ENCODE measurements at places on chromosomes 16 and 17.
A peak's percentile ranks its signal among the peaks of the same experiment; 100 is the strongest.

DNA sequence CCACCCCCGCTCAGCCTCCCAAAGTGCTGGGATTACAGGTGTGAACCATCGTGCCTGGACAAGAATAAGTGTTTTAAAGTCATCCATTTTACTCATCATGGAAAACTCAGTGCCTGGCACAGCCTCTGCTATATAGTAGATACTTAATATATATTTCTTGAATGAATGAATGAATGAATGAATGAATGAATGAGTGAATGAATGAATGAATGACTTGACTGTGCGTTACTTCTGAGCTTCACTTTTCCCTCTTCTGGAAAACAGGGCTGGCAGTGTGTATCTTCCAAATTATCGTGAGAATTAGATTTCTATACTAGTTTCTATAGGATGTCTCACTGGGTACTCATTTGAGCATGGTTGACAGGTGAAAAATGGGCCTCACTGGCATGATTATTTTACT, 307.3 kb upstream of the ERCC4 start:
- no peak for DNase-seq

DNA sequence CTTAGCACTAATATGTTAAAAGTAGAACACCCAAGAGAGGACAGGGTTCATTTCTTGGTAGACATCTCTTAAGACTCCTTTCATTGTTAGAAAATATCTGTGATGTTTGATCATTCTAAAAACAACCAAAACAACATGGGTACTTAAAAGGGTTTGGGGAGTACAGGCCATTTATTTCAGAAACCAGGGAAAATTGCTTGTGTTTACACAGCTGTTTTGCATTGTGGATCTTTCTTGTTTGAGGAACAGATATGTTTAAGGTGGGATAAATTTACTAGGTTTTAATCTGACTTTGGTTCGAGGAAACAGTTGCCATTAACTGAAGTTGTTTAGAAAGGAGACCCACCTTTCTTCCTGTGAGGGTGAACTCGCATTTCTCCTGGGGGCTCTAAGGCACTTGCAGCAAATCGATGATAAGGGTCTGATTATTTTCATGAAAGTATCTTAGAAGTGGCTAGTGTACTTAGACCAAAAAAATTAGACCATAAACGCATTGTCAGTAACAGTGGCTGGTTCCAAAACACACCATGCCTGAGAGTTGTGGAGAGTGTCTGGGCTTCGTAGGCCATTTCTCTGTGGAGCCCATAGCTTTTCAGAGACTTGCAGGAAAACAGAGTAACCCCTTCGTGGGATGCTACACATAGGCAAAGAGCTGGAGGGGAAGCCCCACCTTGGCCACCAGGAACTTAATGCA, 17.6 kb downstream of the CLUAP1 start:
- no peak for DNase-seq

GRCh38 chr17:6356562-6356961, 78.4 kb downstream of the AIPL1 start:
- DNase-seq, result no peak

DNA sequence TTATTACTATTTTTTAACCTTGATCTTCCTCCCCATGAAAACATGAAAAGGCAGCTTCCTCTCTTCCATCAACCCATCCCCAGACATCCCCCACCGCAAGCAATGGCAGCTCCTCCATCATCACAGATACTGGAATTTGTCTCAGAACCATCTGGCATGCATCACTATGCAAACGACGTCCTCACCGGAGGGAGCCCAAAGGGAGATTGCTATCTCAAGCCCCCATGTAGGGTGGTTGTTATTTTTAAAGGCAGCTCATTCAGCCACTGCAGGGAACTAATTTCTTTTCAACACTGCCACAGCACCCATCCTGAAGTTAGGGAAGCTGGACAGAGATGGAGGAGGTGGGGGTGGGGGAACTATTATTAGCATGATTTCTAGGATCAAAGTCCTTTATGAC, 222.5 kb downstream of the FOXL1 start:
- no peak for DNase-seq

DNA sequence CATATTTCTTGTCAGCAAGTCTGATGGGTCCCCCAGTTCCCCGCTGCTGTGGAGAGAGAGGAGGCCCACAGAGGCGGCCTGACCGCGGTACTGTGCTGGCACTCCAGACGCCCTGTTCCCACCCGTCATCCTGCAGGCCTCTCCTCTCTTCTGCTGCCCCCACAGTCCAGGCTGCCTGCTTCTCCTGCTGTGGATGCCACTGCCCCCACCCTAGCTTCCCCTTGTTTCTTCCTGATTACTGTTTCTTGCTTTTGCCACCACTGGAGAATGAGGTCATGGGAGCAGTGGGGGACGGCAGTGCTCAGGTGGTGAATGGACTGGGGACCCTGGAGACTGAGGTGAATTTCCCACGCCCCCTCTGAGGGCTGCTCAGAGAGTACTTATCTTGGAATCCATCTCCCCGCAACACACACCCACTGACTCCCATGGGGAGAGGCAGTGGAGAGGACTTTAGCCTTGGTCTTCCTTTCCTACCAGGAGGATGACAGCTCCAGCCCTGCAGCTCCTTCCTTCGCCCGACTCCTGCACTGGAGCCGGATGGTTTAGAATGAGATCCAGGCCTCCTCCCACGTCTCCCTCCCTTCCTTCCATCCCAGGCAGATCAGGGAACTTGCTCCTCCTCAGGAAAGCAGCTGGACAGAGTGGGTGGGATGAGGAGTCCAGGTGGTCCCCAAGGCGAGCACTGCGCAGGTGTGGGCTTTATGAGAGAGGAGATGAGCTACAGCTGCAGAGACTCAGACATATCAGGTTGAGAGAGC, 60.4 kb downstream of the PLXDC1 start:
- DNase-seq, result no peak

DNA sequence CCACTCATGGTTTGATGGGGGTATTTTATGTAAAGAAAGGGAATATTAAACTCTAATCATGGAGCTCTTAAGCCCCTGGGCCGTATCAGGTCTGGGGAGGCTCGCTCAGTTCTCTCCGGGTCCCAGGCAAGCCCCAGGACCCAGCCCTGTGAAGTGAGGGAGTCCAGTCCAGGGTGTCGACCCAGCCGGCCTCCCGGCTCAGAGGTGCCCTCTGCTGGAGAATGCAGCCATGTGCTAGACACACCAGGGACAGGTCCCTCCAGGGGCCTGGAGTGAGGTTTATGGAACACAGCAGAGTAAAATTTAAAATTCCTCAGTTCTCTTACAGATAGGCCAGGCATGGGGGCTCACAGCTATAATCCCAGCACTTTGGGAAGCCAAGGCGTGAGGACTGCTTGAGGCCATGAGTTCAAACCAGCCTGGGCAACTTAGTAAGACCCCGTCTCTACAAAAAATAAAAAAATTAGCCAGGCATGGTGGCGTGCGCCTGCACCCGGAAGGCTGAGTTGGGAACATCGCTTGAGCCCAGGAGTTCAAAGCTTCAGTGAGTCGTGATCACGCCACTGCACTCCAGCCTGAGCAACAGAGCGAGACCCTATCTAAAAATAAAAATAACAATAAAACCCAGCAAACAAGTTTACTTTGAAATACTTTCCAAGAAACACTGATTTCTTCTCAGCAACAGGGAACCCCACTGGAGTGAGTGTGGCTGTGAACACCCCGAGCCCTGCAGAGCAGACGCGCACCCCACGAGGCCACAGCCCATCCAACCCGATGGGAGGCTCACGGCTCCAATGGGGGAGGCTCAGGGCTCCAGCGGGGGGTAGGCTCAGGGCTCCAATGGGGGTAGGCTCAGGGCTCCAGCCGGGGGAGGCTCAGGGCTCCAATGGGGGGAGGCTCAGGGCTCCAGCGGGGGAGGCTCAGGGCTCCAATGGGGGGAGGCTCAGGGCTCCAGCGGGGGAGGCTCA, 72.2 kb downstream of the ZNF778 start:
- DNase-seq, result peak; percentile 91

DNA sequence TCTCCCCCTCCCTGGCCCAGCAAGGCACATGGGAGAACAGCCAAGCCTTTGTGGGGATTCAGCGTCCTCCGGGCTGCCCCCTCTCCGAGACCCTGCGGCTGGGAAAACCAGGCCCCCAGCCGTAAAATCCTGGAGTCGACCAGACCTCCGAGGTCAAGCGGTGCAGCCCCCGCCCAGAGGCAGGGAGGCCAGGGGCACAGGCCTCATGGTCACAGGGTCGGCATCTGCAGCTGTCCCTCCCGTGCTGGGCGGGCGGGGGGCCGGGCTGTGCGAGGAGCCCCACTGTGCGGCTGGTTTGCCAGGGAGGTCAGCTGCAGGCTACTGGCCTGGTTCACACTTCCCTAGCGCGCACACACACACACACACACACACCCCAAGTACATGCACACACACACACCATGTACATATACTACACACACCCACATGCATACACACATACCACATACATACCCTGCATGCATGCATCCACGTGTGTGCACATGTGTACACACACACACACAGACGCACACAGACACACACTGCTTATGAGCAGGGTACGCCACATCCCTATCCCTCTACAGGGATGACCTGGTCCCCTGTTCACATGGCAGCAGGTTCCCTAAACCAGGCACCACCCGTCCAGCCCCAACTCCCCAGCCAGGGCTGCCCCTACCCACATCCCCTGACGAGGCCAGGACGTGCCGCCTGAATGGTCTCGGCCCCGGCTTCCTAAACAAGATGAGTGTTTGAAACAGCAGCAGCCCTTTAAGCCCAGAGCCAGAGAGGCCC, 108.9 kb upstream of the CIBAR2 start:
- DNase-seq, result no peak

DNA sequence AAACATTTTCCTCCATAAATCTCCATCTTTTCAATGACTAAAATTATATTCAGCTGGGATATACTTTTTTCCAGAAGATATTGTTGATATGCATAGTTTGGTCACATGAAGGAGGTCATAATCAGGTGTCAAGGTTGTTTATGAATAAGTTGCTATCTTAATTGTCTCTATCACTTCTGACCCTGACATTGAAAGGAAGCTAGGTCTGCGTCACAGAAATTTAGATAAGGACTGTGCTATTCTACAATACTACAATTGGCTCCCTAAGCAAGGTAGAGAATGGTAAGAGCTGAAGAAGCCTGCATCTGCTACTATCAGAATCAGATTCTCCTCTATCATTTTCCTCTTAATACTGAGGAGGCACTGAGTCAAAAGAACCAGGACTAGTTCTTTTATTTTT, 67.5 kb downstream of the CACNG1 start:
- no peak for DNase-seq

DNA sequence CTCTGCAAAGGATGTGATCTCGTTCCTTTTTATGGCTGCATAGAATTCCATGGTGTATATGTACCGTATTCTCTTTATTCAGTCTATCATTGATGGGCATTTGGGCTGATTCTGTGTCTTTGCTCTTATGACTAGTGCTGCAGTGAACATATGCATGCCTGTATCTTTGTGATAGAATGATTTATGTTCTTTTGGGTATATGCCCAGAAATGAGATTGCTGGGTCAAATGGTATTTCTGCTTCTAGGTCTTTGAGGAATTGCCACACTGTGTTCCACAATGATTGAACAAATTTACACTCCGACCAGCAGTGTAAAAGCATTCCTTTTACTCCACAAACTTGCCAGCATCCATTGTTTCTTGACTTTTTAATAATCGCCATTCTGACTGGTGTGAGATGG, 60.2 kb upstream of the ADORA2B start:
- no peak for DNase-seq

DNA sequence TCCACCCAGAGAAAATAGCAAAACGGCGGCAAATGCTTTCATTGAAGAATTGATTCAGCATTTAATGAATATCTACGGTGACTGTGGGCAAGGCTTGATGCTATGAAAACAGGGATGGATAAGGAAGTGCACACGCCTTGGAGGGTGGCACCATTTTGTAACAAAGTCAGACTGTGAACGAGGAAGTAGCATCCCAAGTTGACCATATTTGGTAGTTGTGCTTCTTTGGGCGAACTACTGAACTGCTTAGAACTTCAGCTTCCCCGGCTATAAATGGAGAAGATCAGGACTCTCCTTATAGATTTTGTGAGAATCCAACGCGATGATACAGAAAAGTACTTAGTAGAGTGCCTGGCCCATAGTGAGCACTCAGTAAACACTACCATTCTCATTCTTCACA, 303.2 kb downstream of the MAF start:
- no peak for DNase-seq

- DNase-seq, result no peak
Observed at GRCh38 chr16:7363422-7364417, 31.1 kb downstream of the RBFOX1 start.

DNA sequence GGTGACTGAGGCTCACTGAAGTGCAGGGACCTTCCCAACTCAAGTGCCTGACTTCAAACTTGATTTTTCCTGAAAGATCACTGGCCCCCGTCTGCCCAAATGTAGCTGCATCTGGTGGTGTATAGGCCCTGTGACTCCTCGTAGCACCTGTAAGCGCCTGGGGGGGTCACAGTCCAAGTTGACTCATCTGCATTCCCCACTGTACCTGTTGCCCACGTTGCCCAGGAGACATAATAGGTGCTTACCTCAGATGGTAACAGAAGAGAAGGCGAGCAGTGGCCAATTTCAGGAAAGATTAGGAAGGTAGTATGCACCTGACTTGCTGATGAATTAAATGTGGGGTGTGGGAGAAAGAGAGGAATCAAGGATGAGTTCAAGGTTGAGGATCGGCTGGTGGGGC, 44.1 kb upstream of the EMP2 start:
- no peak for DNase-seq

DNA sequence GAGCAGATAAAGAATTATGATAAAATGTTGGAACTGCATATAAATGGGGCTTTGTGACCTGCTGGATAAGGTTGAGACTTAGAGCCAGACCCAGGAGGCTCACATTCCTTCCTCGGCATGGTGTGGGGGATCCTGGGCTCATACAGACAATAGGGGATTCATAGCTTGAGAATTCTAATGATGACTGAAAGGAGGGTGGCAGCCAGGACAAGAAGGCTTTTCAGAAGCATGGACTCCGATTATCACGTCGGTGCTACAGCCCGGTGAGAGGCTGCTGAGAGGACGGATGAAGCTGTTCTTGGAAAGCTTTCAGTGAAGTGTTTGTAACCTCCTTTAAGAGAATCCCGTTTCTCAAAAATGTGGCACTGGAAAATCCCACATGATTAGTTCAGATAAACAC, 167.2 kb downstream of the ANKFN1 start:
- DNase-seq, result no peak

- DNase-seq, result peak; percentile 54
Observed at GRCh38 chr17:50198026-50198669, 3.3 kb downstream of the COL1A1 start.

GRCh38 chr17:45687594-45687993, 96.5 kb upstream of the CRHR1 start:
- DNase-seq, result no peak

- peak; percentile 55 for DNase-seq
Observed at GRCh38 chr17:82282239-82283207, 9.0 kb upstream of the CSNK1D start.
